Activated CD4-positive, alpha-beta memory T cell treated with anti-CD3 and anti-CD28 coated beads, Interleukin-2, amount 10 ng/mL, durations not matched to agents 7 days and 5 days (primary cell): ENCODE measurements at places on chromosomes 7 and 10. TPM values are rescaled to one million over a fixed set of nuclear protein-coding genes. Genes with fewer than 3 reads are reported as not detected.

The TAS2R60 gene
- not detected for total RNA-seq

The NODAL gene
- 0.25 TPM for total RNA-seq

The PRTFDC1 gene
- 1.4 TPM for total RNA-seq

The PTPRN2 gene
- 4.7 TPM for total RNA-seq

The TMEM236 gene
- total RNA-seq: 0.15 TPM

The EGR2 gene
- total RNA-seq: 6.4 TPM

The MYH16 gene
- total RNA-seq: not detected

The CBX3 gene
- total RNA-seq: 214 TPM
